ENCODE measurements at places on chromosomes 5 and 9. TPM values are rescaled to one million over a fixed set of nuclear protein-coding genes. Genes with fewer than 3 reads are reported as not detected.

CYSRT1 gene
- 0.85 TPM for total RNA-seq

BRINP1 gene
- total RNA-seq = 2.0 TPM

LRRTM2 gene
- not detected for total RNA-seq

GRCh38 chr9:13063880-13064459 is 215.5 kb downstream of the MPDZ start:
- H3K4me1 ChIP-seq = no peaks in the 10 kb centered on the region
- no peaks in the 10 kb centered on the region for H3K36me3 ChIP-seq
- DNase-seq = no peak

HAVCR1 gene
- not detected for total RNA-seq

GRCh38 chr5:109676920-109677319 is 12.8 kb upstream of the MAN2A1 start:
- H3K27me3 ChIP-seq = no peaks in the 10 kb centered on the region
- H3K4me1 ChIP-seq = no peaks in the 10 kb centered on the region
- no peak overlapping the region for H3K27ac ChIP-seq

GRCh38 chr5:61327760-61328753 is 4.0 kb upstream of the ZSWIM6 start:
- H3K4me1 ChIP-seq = peaks cover 11% of the 10 kb centered on the region
- no peak for DNase-seq
- no peaks in the 10 kb centered on the region for H3K27me3 ChIP-seq
- H3K27ac ChIP-seq = no peak overlapping the region

Measured in right atrium auricular region (tissue), 2 donors.